ENCODE measurements at places on chromosomes 6 and 20.
A peak's percentile ranks its signal among the peaks of the same experiment; 100 is the strongest.

DNA sequence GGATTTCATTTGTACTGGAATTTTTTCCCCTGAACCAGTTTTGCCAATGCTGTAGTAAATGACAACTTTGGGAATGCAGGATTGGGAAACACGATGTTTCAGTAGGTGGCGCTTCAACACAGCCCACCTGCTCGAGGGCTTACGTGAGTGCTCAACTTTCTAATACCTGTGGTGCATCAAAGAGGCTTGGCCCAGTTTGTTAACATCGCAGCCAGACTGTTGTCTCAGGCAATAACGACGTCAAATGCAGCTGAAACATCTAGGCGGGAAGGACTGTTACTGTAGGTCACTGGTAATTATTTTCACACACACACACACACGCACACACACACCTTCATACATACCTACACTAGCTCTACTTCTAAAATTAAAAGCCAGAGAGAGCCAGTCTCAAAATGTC lies 815.5 kb upstream of the SLC35B3 start:
- DNase-seq: no peak

DNA sequence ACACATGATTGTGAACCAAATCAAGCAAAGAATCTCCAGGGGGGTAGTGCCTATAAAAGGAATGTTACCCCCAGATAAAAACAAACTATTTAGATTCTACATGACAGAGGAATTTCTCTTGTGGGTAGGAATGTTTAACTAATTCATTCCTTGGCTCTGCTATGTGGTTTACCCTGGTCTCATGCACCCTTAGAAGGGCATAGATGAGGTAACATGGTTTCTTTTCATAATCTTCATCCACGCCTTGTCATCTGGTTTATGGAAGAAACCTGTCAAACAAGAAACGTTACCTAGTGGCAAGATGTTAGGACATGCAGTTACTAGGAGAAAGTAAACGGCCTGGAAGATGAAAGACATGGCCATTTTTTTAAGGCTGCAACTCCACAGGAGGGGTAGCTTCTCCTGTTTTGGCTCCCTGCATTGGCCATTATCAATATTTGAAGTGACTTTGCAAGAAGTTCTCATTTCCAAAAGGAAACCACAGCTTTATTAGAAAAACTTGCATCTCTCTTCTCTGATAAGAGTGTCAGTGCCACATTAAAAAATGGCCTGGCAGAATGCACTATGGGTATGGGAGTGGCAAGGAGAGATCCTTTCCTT lies 45.5 kb downstream of the STX11 start:
- DNase-seq: no peak

DNA sequence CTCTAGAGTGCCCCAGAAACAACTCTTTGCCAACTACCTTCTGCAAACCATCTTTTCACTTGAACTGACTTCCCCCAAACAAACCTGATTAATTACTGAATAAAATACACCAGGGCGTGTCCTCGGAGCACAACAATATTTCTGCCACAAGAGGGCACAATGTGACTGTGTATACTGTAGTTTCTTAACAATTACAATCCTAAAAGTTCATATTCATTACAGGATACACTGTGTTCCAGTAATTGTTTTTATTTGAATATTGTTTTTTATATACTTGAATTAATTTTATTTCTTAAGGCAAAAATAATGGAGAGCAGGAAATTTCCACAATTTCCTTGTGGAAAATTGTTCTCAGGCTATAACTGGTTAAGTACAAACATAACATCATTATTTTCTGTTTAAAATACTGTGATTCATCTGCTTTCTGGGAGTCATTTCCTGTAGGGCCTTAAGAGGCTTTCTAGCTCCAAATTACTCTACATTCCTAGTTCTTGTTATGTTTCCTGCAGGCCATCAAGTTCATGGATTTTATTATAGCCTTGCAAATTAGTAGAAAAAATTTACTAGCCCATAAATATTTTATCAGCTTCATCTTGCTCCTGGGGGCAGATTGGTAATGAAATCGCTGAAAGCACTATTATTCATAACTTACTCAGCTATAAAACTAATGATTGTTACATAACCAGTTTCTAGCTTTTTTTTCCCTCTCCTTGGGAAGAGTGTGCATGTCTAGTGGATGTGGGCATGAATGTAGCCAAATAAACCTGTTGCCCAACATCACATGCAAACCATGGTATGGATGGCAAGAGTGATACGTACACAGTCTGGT lies 51.9 kb upstream of the SLC22A16 start:
- peak; percentile 15 for DNase-seq

GRCh38 chr6:3850451-3851203 lies 1.5 kb downstream of the FAM50B start:
- no peak for DNase-seq

- DNase-seq: no peak
These were observed 1.1 kb downstream of the ARG1 start for GRCh38 chr6:131574133-131574532.

DNA sequence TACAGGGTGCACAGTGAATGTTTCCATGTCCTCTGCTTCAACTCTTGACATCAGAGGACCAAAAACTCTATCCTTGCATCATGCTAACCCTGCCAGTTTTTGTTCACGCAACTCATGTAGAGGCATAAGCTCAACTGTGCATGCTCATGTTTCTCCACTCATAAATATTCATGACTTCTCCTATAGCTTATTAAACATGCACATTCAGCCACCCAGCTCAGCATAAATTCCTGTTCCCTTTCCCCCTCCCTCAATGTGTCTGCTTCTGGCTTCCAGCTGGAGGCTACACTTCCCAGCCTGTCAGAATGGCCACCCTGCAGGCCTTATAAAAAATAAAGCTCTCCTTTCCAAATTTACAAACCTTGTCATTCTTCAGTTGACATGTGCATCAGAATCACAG lies 154.6 kb downstream of the KIF16B start:
- DNase-seq: no peak

GRCh38 chr20:14344746-14345145 lies 7.3 kb upstream of the FLRT3 start:
- no peak for DNase-seq

DNA sequence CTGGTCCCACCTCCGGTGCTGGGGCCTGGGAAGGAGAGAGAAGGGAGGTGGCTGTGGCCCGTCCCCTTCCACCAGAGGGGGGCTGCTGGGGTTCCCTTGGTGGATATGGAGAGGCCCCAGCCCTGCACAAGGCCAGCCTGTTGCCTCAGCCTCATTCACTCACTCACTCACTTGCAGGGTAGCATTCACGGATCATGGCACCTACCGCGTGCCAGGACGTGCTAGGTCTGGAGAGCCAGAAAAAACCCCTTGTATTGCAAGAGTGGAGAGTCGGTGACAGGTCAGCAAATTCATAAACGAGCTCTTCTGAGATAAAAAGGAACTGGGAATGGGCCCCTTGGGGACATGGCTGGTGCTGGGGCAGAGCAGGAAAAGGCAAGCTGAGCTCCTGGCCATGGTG lies 6.4 kb upstream of the ZBTB46 start:
- DNase-seq: no peak

Measured in stimulated activated CD8-positive, alpha-beta memory T cell treated with anti-CD3 and anti-CD28 coated beads, Interleukin-15, amount 100 ng/mL, for 1 hour (primary cell).